ENCODE measurements at places on chromosomes 16 and 17. TPM values are rescaled to one million over a fixed set of nuclear protein-coding genes. Genes with fewer than 3 reads are reported as not detected.

The CHD9NB gene
- total RNA-seq, result 1.3 TPM

The UTS2R gene
- total RNA-seq, result 6.6 TPM

DNA sequence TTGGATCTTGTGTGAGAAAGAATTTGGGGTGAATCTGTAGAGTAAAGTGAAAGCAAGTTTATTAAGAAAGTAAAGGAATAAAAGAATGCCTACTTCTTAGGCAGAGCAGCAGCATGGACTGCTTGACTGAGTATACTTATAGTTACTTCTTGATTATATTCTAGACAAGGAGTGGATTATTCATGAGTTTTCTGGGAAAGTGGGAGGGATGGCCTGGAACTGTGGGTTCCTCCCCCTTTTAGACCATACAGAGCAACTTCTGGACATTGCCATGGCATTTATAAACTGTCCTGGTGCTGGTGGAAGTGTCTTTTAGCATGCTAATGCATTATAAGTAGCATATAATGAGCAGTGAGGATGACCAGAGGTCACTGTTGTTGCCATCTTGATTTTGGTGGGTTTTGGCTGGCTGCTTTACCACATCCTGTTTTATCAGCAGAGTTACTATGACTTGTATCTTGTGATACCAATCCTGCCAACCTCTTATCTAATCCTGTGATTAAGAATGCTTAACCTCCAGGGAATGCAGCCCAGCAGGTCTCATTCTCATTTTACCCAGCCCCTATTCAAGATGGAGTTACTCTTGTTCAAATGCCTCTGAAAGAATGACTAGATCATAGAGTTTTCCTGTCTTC, 58.7 kb downstream of the HSD17B2 start:
- H3K4me3 ChIP-seq, result no peak overlapping the region
- H3K27me3 ChIP-seq, result no peaks in the 10 kb centered on the region
- no peaks in the 10 kb centered on the region for H3K36me3 ChIP-seq
- H3K4me1 ChIP-seq, result no peaks in the 10 kb centered on the region

GRCh38 chr16:68436581-68436980, 11.7 kb downstream of the SMPD3 start:
- no peak overlapping the region for H3K4me3 ChIP-seq
- no peak overlapping the region for H3K27ac ChIP-seq
- no peak for DNase-seq
- H3K36me3 ChIP-seq, result no peaks in the 10 kb centered on the region
- no peaks in the 10 kb centered on the region for H3K4me1 ChIP-seq

The GPR142 gene
- not detected for total RNA-seq

The KRT20 gene
- total RNA-seq, result not detected

DNA sequence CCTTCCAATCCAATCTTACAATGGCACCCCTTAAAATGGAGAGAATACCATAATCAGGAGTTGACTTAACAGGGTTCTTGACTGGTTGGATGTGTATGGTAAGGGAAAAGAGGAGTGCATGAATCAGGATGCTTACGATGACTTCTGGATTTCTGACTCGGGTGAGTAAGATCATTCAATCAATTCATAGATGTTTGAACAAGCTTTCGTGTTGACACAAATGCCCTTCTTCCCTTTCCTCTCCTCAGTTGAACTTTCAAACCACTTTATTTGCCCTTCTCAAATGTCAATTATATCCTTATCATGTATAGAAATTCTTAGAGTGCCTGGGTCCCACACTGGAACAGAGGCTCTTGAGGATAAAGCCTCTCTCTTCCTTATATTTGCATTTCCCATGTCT, 25.9 kb downstream of the ABCC12 start:
- H3K27ac ChIP-seq, result no peak overlapping the region
- DNase-seq, result no peak
- no peak overlapping the region for H3K4me3 ChIP-seq
- H3K36me3 ChIP-seq, result no peaks in the 10 kb centered on the region
- H3K27me3 ChIP-seq, result no peaks in the 10 kb centered on the region

The CBLN1 gene
- total RNA-seq, result not detected

GRCh38 chr17:32927724-32928585, at the start of gene TMEM98:
TSS of gene TMEM98 (plus strand) at chr17:32928153. CDS start at chr17:32931529, 3,376 bp downstream.
- H3K27ac ChIP-seq, result no peak within 1 kb of the TSS
- DNase-seq, result peak; percentile 36
- peaks cover 10% of the 10 kb centered on the region for H3K4me1 ChIP-seq
- peak within 1 kb of the TSS; percentile 34 for H3K4me3 ChIP-seq
- H3K27me3 ChIP-seq, result no peaks in the 10 kb centered on the region

DNA sequence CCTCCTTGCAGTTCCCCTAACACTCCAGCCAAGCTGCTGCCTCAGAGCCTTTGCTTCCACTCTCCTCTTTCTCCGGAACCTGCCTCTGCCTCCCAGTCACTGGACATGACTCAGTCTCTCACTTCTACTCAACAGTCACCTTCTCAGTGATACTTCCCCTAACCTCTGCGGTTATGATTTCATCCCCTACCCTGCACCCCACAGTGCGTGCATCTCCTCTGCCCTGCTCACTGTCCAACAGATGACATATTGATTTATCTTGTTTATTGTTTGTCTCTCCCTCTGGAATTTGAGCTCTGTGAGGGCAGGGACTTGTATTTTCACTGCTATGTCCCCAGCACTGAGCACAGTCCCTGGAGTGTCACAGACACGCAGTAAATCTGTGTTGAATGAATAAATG, 100.7 kb downstream of the CYLD start:
- DNase-seq, result no peak
- H3K4me3 ChIP-seq, result no peak overlapping the region
- peaks cover 14% of the 10 kb centered on the region for H3K4me1 ChIP-seq
- no peaks in the 10 kb centered on the region for H3K36me3 ChIP-seq
- H3K27me3 ChIP-seq, result no peaks in the 10 kb centered on the region

The CLEC10A gene
- total RNA-seq, result 1.7 TPM

The TPSB2 gene
- total RNA-seq, result 16.6 TPM

DNA sequence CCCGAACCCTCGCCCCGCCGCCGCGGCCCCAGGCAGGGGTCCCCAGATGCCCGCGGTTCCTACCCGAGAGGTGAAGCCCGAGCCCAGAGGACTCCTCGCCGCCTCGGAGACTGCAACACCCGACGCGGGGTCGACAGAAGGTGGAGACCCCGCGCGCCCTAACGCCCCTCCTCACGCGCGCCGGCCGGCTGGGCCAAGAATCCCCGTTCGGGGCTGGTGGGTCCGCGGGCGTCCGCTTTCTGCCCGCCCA, 515 bp downstream of the SUMO2 start:
- H3K36me3 ChIP-seq, result peaks cover under 1% of the 10 kb centered on the region
- H3K27me3 ChIP-seq, result no peaks in the 10 kb centered on the region
- peak overlapping the region; percentile 95 for H3K4me3 ChIP-seq
- no peak for DNase-seq
- H3K27ac ChIP-seq, result peak overlapping the region; percentile 92

The APOBR gene
- total RNA-seq, result 0.42 TPM

GRCh38 chr17:82400830-82401229, 17.3 kb upstream of the HEXD start:
- H3K27ac ChIP-seq, result no peak overlapping the region
- no peak for DNase-seq
- no peaks in the 10 kb centered on the region for H3K4me1 ChIP-seq

The TBC1D3I gene
- not detected for total RNA-seq

DNA sequence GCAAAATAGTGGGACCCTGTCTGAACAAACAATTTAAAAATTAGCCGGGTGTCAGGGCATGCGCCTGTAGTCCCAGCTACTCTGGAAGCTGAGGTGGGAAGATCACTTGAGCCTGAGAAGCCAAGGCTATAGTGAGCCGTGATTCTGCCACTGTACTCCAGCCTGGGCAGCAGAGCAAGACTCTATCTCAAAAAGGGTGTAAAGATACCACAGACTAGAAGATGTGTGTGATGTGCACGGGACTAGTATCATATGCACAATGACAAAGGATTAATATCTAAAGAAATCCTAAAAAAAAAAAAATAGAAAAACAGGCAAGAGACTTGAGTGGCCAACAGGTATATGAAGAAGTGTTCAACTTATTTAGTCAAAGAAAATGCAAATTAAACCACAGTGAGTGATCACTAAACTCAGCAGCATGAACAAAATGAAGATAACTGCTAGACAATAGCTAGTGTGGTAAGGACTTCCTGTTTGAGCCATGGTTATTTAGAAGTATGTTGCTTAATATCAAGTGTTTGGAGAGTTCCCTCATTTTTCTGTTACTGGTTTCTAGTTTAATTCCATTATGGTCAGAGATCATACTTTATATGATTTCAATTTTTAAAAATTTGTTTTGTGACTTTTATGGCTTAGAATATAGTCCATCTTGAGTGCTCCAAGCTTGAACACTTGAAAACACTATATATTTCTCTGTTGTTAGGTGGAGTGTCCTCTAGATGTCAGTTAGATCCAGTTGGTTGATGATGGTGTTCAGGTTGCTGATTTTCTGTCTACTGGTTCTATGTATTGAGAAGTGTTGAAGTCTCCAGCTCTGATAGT, 14.7 kb upstream of the SLX4 start:
- no peak overlapping the region for H3K4me3 ChIP-seq
- no peak for DNase-seq

The MYCBPAP gene
- 1.1 TPM for total RNA-seq

- DNase-seq, result peak; percentile 98
- H3K27me3 ChIP-seq, result no peaks in the 10 kb centered on the region
- H3K4me3 ChIP-seq, result no peak overlapping the region
- H3K4me1 ChIP-seq, result peaks cover 13% of the 10 kb centered on the region
Measured at GRCh38 chr16:58709333-58709732, 24.8 kb upstream of the SLC38A7 start.

The FBXW10 gene
- 1.4 TPM for total RNA-seq

DNA sequence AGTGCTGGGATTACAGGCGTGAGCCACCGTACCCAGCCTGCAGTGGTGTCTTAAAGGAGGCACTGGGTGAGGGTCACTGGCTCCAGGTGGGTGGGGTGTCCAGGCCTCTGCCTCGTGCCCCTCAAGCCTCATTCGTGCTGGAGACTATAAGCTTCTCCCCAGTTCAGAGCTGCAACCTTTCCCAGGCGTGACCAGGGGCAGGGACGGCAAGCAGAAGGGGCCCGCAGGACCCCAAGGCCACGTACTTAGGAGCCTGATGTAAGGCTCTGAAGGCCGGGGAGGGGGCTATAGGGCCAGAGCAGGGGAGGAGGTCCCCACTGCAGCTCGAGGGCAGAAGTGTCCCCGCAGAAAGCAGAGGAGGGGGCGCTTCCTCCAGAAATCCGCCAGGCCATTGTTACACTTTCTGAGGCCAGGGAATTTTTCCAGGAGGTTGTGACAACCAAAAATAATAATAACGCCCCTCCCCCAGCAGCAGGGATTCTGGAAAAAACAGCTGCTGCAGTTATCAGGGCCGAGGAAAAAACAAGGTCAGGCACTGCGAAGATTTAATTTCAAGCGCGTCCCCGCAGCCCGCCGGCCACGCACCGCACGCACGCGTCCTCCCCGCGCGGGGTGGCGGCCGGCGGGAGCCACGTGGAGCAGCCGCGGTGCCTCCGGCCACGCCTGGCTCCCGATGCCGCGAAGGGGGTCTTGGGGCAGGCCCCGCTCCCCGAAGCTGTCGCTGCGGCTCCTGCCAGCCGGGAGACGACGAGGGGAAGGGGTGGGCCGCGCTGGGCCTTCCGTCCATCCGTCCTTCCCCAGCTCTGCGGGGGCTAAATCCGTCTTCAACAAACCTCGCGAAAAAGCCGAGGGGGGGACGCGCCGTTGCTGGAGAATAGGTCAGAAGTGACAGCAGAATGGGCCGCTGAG, 45.8 kb upstream of the SLC38A10 start:
- H3K27me3 ChIP-seq, result no peaks in the 10 kb centered on the region
- H3K4me1 ChIP-seq, result peaks cover 46% of the 10 kb centered on the region
- no peaks in the 10 kb centered on the region for H3K36me3 ChIP-seq
- H3K4me3 ChIP-seq, result peak overlapping the region; percentile 39

The HOXB3 gene
- total RNA-seq, result 5.4 TPM

- DNase-seq, result no peak
- no peak overlapping the region for H3K27ac ChIP-seq
- no peaks in the 10 kb centered on the region for H3K4me1 ChIP-seq
- H3K27me3 ChIP-seq, result no peaks in the 10 kb centered on the region
- H3K36me3 ChIP-seq, result peaks cover 69% of the 10 kb centered on the region
Measured at GRCh38 chr16:30728899-30729672, 19.1 kb upstream of the PHKG2 start.

GRCh38 chr17:17725752-17726457, 44.6 kb downstream of the RAI1 start:
- no peak for DNase-seq
- H3K27ac ChIP-seq, result peak overlapping the region; percentile 26
- no peaks in the 10 kb centered on the region for H3K36me3 ChIP-seq

DNA sequence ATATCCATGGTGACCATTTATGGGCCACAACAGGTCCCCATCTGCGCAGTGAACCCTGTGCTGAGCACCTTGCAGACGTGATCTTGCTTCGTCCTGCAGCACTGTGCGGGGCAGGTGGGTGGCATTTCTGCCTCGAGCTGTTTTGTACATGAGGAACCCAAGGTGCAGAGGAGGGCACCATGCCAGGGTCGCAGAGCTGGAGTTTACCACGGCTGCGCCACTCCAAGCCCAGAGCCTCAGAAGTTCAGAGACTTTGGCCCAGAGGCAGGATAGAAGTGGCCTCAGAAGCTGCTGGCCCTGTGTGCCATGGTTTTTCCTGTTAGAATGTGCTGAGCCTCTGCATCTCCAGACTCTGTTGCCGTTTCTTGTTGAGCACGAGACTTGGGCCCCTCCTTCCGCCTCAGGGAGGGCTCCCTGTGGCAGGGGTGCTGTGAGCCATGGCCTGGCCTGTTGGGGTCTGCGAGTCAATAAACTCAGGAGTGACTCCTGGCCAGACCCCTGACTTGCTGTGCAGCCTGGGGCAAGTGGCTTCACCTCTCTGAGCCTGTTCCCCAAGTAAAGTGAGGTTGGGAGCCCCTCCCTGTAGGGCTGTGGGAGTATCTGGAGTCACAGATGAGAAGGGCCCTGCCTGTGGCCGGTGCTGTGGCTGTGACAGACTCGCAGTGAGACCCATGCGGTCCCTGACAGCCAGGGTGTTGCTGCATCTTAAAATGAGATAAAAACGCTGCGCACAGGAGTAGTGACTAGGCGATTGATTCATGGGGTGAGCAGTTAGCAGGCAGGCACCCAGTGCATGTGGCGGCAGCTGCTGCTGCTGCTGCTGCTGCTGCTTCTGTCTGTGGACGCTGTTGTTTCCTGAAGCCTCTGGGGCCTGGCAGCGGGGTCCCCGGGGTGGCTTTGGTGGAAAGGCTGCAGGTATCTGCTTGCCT, 11.8 kb downstream of the MAP2K3 start:
- H3K27ac ChIP-seq, result no peak overlapping the region
- no peaks in the 10 kb centered on the region for H3K27me3 ChIP-seq
- peaks cover 24% of the 10 kb centered on the region for H3K36me3 ChIP-seq

DNA sequence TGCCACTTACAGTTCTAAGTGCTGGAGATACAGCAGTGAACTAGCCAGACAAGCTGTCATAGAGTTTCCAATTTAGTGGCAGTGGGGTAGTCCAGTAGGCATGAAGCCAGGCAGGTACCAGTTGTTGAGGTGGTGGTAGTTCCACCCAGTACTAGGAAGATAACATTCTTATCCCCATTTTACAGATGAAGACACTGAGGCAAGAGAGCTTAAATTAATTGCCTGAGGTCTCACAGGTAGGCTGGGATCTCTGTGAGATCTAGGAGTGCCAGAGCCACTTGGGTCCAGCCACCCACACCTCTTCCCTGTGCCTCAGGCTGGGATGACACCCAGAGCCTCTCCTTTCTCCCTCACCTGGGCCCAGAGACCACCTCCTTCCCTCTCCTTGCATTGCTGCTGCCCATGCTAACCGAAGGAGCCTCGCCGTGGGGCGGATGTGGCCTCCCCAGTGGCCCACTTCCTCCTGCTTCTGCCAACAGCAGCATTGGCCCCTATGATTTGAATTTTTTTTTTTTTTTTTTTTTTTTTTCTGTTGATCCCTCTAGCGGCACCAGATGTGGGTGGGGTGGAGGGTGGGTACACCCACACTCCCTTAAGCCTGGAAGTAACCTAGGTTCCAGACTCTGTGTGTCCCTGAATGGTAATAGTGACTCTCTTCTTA, 114.0 kb downstream of the PRKCB start:
- H3K36me3 ChIP-seq, result no peaks in the 10 kb centered on the region
- H3K4me1 ChIP-seq, result no peaks in the 10 kb centered on the region
- DNase-seq, result peak; percentile 23
- H3K4me3 ChIP-seq, result no peak overlapping the region
- no peak overlapping the region for H3K27ac ChIP-seq
